ENCODE measurements at places on chromosomes 7 and 10. TPM values are rescaled to one million over a fixed set of nuclear protein-coding genes. Genes with fewer than 3 reads are reported as not detected.

The NKX1-2 gene
- polyA plus RNA-seq = not detected

DNA sequence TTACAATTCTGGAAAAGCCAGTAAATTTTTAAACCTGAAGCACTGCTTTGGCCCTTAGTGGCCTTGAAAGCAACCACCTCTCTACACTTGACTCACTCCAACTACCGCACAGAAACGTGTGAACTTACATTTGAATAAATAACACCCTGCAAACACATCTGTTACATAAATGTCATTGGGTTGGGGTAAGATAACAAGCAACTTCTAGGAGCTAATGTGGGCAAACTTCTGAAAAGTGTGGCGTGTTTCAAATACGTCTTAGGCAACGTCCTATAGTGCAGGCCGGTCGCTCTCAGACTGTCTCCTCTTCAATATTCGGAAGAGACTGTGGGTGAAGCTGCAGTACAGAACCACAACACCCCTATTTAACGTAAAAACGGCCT, 474 bp downstream of the ORC5 start:
- peak; percentile 31 for DNase-seq
- no peaks in the 10 kb centered on the region for H3K27me3 ChIP-seq
- H3K36me3 ChIP-seq = peaks cover 6% of the 10 kb centered on the region

DNA sequence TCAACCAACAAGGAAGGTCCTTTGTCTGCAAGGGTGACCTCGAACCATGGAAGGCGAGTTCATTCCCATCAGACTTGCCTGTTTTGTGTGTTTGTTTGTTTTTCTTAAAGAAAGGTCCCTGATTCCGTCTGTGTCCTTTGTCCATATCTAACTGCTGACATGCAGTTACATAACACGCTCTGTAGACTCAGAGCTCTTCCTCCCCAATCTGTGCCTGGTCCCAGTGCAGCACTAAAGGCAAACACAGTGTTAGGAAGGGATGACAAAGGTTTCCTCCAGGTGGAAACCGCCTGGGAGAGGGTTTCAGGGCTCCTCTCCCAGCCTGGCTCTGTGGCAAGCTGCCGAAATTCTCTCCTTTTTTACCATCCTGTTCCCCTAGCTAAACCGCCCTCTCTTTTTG, 13.4 kb downstream of the JCAD start:
- H3K36me3 ChIP-seq = no peaks in the 10 kb centered on the region
- H3K4me1 ChIP-seq = no peaks in the 10 kb centered on the region
- DNase-seq = no peak
- no peak overlapping the region for H3K4me3 ChIP-seq
- no peak overlapping the region for H3K27ac ChIP-seq
- H3K27me3 ChIP-seq = no peaks in the 10 kb centered on the region

DNA sequence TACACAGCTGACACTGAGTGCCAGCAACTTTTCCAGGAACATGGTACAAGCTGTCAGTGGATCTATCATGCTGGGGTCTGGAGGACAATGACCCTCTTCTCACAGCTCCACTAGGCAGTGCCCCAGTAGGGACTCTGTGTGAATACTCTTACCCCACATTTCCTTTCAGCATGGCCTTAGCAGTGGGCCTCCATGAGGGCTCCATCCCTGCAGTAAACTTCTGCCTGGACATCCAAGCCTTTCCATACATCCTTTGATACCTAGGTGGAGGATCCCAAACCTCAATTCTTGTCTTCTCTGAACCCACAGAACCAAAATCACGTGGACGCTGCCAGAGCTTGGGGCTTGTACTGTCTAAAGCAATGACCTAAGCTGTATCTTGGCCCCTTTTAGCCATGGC, 116.8 kb downstream of the IQUB start:
- no peak for DNase-seq
- no peak overlapping the region for H3K27ac ChIP-seq
- H3K4me3 ChIP-seq = no peak overlapping the region
- H3K27me3 ChIP-seq = no peaks in the 10 kb centered on the region
- no peaks in the 10 kb centered on the region for H3K36me3 ChIP-seq

Measured in kidney (tissue), 22 donors.